Renal cortical epithelial cell (primary cell): ENCODE measurements at places on chromosomes 2 and 18. TPM values are rescaled to one million over a fixed set of nuclear protein-coding genes. Genes with fewer than 3 reads are reported as not detected.

DAW1 gene
- total RNA-seq = 1.5 and 14.1 TPM in 2 replicates

FAM124B gene
- 0.25 and 0.35 TPM in 2 replicates for total RNA-seq

CCDC74B gene
- 0.87 and 7.2 TPM in 2 replicates for total RNA-seq

OR6B2 gene
- total RNA-seq = not detected in 2 replicates

CREG2 gene
- under 0.01 and 0.70 TPM in 2 replicates for total RNA-seq

- DNase-seq = peak; percentile 43
These were observed 24.4 kb downstream of the SGPP2 start for GRCh38 chr2:222448748-222449181.

DNA sequence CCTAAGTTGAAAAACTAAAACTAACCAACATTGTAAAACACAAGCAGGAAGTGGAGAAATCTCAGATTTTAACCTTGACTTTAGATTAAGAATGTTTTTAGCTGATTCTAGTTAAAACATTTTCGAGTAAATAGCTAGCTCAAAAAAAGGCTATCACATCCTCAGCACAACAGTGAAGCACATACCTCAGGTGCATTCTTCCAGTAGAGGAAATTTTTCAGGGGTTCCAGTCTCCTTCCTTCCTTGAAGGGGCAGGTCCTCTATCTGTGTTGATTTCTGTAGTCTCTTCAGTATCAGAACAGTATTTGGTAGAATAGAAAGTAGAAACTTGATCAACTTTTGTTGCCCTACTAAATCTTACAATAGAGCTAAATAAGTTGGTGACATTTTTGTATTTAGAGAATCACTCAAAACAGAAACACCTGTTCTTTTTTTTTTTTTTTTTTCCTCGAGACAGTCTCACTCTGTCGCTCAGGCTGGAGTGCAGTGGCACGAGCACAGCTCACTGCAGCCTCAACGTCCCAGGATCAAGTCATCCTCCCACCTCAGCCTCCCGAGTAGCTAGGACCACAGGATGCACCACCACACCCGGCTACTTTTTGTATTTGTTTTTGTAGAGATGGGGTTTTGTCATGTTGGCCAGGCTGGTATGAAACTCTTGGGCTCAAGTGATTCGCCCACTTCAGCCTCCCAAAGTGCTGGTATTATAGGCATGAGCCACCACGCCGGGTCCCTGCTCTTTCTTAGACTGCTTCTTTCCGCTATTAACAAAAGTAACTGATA lies 6.9 kb upstream of the GPR155 start:
- DNase-seq = no peak

- peak; percentile 31 for DNase-seq
These were observed 9.9 kb upstream of the AOX1 start for GRCh38 chr2:200575957-200576356.

DNA sequence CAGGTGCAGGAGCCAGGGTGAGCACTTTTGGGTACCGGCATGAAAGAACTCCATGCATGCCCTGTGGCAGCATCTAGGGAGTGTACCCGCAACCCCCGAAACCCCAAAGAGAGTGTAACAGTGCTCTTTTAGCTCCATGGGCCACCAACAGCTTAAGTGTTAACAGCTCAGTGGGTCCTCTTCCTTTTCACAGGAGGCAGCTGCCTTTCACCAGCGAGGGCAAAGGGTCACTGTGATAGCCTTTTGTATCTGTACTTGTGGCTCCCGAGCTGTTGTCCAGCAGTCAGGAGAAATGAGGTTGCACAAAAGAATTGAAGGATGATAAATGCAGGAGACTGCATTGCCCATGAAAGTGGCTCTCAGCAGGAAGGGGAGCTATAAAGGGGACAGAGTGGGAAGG lies 1166.3 kb upstream of the ACVR2A start:
- no peak for DNase-seq

FHOD3 gene
- total RNA-seq = 39.4 and 117 TPM in 2 replicates

- no peak for DNase-seq
These were observed 94.0 kb upstream of the DAPL1 start for GRCh38 chr2:158701101-158701500.

- no peak for DNase-seq
These were observed 65.0 kb downstream of the HNMT start for GRCh38 chr2:138029276-138029675.

CNRIP1 gene
- 1.6 and 2.9 TPM in 2 replicates for total RNA-seq

- DNase-seq = no peak
These were observed 676.9 kb downstream of the ADCYAP1 start for GRCh38 chr18:1581581-1581980.

DNA sequence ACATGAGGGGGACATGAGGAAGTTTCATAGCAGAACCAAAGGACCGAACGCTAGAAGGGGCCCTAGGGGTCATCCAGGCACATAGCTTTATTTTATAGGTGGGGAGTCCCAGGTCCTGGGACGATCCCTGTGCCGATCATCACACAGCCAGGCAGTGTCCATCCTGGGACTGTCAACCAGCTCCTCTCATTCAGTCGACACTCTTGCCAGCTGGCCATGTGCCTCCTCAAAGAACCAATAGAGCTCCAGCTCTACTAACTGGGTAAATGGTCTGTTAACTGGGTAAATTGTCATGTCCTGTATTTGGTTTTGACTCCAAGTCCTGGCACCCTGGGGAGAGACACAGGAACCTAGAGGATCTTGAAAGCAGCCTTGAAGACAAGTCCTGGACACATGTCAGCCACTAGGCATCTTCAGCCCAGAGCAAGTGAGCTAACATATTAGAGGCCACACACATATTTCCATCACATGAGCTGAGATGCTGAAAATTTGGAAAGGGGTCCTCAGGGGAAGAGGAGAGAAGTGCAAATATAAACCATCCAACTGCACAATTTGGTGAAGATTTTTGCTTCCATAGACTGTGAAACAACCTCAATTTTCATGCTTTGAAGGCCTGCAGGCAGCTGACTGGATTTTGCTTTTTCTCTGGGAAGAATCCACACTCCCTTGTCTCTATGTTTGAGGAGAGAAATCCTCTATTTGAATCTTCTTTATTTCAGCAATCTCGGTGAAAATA lies 361.1 kb upstream of the SLC14A2 start:
- no peak for DNase-seq

THAP4 gene
- 35.1 and 39.2 TPM in 2 replicates for total RNA-seq

DNA sequence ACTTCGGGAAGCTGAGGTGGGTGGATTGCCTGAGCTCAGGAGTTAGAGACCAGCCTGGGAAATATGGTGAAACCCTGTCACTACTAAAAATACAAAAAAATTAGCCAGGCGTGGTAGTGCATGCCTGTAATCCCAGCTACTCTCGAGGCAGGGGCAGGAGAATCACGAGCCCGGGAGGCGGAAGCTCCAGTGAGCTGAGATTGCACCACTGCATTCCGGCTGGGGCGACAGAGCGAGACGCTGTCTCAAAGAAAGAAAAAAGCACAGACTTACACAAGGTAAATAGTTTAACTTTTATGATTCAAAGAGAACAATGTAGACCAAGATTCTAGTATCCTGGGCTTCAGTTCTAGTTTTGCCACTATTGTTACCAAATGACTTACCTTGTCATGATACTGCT lies 37.4 kb downstream of the NCKAP1 start:
- DNase-seq = peak; percentile 95

- DNase-seq = no peak
These were observed 183.5 kb downstream of the HNMT start for GRCh38 chr2:138147796-138148195.
